Breast epithelium (tissue), 4 donors: ENCODE measurements at places on chromosomes 7 and 10.
A peak's percentile ranks its signal among the peaks of the same experiment; 100 is the strongest.

DNA sequence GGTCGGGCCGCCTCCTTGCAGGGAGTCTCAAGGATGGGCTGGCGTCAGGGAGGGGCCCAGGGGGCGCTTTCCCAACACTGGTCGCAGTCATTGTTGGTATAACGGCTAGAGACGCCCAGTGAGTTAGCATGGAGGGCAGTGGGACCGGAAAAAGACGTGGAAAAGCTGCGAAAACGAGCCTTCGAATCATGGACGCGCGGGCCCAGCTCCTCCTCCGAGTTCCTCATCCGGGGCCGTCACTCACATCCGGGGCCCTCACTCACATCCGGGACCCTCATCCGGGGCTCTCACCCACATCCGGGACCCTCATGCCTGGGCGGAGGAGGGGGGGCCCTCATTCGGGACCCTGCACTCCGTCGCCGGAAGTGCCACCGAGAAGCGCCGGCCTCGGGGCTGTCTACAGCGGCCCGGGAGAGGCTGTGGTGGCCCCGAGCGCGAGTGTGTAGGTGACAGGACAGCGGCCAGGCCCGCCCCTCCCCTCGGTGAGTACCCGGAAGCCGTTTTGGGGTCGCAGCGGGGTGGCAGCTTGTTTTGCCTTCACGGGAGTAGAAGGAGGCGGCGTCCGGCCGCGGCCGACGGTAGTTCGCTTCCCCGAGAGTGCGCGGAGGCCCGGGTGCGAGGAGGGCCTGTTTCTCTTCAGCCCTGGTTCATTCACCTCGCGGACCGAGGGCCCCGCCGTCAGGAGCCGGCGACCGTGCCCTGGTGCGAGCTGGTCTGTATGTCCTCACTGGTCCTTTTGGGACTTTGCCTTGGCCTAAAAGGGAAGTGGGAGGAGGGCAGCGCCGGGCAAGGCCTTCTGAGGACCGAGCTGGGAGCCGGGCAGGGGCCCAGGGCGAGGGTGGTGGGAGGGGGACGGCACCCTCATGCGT lies at the start of gene ZNF655:
Gene ZNF655 (plus strand): TSS at position 337 of the 869 bp plus-strand sequence. CDS start 1,918 bp downstream, outside the sequence.
- peak; percentile 91 for DNase-seq

- DNase-seq: no peak
These were observed 52.3 kb downstream of the MKI67 start for GRCh38 chr10:128073890-128074289.

- DNase-seq: no peak
These were observed 3.6 kb downstream of the BLOC1S2 start for GRCh38 chr10:100282907-100283306.

DNA sequence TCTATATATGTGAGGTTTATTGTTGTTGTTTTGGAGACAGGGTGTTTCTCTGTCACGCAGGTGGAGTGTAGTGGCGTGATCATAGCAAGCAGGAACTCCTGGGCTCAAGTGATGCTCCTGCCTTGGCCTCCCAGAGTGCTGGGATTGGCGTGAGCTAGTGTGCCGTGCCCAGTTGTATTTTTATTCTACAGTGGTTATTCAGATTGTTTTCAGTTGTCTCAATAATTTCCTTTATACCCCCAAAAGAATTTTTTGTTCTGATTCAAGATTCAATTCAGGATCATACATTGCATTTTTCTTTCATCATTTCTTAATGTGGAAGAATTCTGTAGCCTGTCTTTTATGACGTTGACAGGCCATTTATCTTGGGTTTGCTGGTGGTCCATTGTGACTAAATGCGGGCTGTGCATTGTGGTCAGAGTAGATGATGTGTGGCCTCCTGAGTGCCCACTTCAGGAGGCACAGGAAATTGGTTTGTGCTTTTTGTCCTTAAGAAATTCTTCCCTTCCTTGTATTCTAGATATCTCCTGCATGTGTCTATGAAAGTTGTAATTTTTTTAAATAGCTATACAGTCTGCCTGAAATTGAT lies 22.9 kb downstream of the RBM33 start:
- no peak for DNase-seq

DNA sequence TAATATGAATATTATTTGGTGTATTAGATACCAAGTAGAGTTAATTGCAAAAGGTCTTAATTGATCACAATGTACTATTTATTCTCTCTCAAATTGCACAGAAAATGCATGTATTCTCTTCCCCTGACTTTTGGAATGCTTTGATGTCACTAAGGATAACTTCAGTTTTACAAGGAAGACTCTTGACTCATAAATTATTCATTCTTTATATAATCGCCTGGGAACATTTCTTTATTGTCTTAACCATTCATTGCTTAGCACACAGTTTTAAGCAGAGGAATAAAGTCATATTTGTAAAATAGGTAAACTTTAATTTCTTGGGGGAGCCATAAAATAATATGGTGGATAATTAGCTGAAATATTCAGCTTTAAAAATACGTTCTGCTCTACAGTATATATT lies 306.0 kb upstream of the TMEM229A start:
- no peak for DNase-seq
